ENCODE measurements at places on chromosomes 1 and 21. TPM values are rescaled to one million over a fixed set of nuclear protein-coding genes. Genes with fewer than 3 reads are reported as not detected.

Gene ARHGEF10L
- 15.1 TPM for total RNA-seq

Gene RGL1
- total RNA-seq, result 33.9 TPM

Gene PTGS2
- total RNA-seq, result 53.3 TPM

Gene TMEM82
- total RNA-seq, result not detected

Gene ARHGAP30
- total RNA-seq, result under 0.01 TPM

Gene BARHL2
- not detected for total RNA-seq

Gene KCNE2
- not detected for total RNA-seq

Gene FLG
- under 0.01 TPM for total RNA-seq

Gene CATSPERE
- total RNA-seq, result 1.0 TPM

Gene FDPS
- 357 TPM for total RNA-seq

Gene HES4
- 0.85 TPM for total RNA-seq

Gene TENT5C
- 9.0 TPM for total RNA-seq

Gene PLPPR4
- 0.43 TPM for total RNA-seq

Gene BTBD8
- 6.8 TPM for total RNA-seq

Gene C1orf122
- total RNA-seq, result 18.7 TPM

Gene SYT2
- total RNA-seq, result not detected

Gene CD58
- 7.3 TPM for total RNA-seq

Gene PRKCZ
- total RNA-seq, result 7.5 TPM

Gene IL10
- total RNA-seq, result not detected

Gene SERTAD4
- total RNA-seq, result 0.46 TPM

Gene ATP1A4
- not detected for total RNA-seq

Gene MYCL
- 1.1 TPM for total RNA-seq

Gene AJAP1
- total RNA-seq, result not detected

Gene GUCA2A
- total RNA-seq, result not detected

Gene HSPA13
- 53.6 TPM for total RNA-seq

Gene KLF17
- 0.09 TPM for total RNA-seq

Gene TNFAIP8L2
- total RNA-seq, result not detected

Gene TIE1
- 0.14 TPM for total RNA-seq

Gene CR1L
- not detected for total RNA-seq

Gene TNFRSF18
- total RNA-seq, result not detected
